ENCODE measurements at places on chromosomes 2 and 18.

GRCh38 chr2:230949966-230950873 lies 25.2 kb upstream of the GPR55 start:
- DNase-seq: no peak

DNA sequence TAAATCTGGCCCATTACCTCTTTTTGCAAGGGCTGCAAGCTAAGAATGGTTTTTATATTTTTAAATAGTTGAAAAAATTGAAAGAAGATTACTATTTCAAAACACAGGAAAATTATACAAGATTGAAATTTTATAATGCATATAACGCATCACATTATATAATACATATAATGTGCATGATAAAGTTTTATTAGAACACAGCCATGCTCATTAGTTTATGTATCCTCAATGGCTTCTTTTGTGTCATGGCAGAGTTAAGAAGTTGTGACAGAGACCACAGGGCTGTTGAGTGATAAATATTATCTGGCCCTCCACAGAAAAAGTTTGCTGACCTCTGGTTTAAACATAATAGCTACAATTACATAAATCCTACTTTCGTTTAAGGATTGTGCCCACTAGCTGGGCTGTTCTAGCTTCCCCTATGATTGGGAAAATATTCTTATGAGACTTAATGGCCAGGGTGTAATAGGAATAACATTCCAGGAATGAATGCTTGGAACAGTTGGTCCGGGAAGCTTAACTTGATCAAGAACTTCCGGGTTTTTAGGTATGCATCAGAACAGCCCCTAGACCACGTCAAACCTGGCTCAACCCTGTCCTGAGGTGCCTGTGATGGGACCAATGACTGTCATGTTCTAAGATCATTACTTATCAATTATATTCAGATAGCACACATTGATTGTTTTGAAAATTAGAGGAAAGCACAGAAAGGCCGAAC lies 98.7 kb upstream of the LPIN2 start:
- no peak for DNase-seq

DNA sequence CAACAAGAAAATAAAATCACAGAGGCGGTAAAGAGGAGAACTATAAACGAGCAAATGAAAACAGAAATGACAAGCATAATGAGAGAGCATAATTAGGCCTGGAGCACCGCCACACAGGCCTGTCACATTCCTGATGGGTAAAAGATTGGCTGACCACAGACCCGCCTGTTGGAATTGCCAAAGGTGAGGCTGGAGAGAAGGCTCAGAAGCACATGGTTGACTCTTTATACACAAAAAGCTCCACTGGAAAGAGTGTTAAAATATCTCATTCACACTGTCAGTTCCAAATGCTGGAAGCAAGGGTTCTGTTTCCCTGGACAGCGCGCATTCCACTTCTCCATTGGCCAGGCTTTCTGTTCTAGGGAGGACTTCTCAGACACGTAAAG lies 5.9 kb upstream of the LGALSL start:
- no peak for DNase-seq

DNA sequence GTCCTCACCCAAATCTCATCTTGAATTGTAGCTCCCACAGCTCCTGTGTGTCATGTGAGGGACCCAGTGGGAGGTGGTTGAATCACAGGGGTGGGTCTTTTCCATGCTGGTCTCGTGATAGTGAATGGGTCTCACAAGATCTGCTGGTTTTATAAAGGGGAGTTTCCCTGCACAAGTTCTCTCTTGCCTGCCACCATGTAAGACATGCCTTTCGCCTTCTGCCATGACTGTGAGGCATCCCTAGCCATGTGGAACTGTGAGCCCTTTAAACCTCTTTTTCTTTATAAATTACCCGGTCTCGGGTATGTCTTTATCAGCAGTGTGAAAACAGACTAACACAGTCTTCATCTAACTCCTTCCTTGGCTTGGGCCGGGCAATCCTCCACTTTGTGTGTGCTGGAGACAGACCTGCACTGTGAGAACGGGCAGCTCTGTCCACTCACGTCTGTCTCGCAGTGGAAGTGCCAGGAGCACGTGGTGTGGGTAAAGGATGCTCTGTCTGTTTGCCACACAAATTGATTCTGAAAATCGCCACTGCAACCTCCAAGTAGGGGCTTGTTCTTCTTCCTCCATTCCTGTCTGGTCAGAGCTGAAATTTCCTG lies 47.6 kb upstream of the OTOS start:
- DNase-seq: no peak

DNA sequence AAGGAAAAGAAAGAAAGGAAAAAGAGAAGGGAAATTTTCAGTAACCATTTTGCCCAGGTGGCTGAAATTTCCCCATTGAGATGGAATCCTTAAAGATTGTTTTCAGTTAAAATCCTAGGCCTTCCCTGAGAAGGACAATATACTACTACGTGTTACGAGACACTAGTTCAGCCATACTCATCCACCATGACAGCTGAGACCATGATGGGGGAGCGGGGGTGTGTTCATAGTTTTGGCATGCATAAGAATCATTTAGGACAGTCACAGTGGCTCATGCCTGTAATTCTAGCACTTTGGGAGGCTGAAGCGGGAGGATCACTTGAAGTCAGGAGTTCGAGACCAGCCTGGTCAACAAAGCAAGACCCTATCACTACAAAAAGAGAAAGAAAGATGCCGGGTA lies 28.0 kb downstream of the PLA2R1 start:
- no peak for DNase-seq

DNA sequence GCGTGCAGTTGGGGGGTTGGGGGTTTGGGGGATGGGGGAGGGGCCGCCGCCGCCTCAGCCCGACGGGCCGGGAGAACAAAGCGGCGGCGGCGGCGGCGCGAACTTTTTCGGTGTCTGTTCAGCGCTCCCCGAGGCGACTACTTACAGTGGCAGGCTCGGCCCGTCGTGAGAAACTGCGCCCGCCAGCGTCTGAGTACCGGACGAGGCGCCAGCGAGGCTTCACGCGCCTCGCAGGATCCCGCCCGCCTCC lies 172 bp downstream of the PRKD3 start:
- DNase-seq: no peak

- no peak for DNase-seq
These were observed 33.2 kb upstream of the EFHD1 start for GRCh38 chr2:232600053-232600773.

- peak; percentile 31 for DNase-seq
These were observed 89.0 kb upstream of the RBMS1 start for GRCh38 chr2:160582490-160583145.

DNA sequence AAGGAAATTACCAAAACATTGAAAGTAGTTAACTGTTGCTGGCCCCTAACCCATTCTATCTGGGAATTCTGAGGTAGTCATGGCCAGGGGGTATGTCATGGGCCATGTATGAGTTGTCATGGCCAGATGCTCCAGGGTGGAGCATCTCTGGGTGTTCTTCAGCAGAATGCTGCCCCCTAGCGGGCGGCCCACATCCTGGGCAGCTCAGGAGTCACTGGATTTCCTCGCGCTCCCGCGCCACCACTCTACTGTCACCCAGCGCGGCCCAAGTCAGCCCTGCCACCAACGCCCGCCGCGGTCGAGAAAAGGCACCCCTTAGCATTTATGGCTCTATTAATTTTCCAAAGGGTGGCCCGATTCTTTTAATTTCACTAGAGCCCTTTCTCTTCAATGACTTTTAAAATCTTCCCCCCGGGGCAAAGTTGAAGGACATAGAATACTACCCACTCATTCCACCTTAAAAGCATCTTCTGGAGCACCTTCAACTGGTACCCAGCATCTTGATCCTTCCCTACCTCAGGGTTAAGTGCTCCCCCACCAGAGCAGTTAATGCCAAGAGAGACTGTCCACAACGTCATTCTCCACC lies 41.6 kb downstream of the PKDCC start:
- DNase-seq: no peak

DNA sequence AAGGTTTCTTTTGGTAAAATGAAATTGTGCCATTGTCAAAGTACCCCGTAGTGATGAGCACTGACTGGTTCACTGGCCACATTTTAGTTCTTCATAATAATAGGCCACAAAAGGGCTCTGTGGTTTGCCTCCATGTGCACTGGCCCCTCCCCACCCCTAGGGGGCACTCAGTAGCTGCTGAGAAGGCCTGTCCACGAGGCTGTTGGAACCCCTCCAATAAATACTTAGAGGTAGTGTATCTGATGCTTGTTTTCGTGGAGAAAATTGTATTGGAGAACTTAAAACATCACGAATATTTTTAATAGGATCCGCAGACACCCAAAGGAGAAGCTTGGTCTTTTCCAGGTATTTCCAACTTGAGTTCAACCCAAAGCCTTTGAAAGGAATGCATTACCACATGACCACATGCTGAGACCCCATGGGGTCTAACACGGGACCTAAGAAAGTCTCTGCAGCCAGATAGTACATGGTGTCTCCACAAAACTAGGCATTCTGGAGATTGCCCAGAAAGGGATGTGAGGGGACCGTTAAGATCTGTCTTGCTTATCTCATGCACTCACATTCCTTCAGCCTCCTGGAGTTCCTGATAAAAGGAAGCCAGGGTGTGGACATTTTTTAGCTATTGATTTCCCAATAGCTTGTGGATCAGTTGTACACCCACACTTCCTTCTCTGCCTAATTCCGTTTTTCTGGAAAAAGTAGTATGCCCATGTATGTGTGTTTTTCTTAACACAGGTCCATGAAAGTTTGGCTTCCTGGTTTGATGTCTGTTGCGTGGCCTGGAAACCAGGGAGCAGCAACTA lies 28.5 kb upstream of the NOSTRIN start:
- DNase-seq: no peak

DNA sequence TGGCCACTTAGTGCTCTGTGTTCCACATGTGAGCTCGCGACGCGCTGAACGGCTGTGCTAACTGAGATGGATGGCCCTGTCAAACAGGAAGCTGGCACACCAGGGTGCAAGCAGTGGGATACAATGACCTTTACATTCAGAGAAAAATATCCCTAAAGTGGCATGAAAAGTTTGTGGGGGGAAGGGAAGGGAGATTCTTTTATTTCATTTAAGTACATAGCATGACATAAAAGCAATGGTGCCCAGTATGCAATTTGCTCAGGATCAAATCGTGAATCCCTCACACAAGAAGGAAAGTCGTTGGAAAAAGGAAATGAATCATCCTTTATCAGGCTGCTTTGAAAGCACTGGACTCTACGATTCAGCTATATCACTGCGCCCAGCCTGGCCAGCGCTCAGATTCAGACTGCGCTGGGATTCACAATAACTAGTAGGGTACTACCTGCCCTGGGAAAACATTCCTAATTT lies 26.0 kb downstream of the SATB2 start:
- no peak for DNase-seq

DNA sequence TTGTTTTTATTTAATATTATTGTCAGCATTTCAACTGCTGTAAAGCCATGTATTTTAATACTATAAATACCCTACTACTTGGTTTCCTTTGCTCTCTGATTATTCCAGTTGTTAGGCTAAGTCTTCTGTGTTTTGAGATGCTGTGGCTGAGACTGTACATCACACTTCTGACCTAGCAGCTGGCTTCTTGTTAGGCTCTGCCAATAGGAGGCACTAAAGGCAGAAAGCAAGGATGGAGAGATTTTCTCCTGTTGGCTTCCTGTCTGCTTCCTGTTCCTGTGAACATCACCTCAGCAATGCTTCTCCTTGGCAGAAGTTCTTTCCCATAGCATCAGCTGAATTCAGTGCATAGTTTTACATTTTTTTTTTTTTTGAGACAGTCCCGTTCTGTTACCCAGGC lies 68.3 kb upstream of the YPEL5 start:
- no peak for DNase-seq

- no peak for DNase-seq
These were observed 36.3 kb upstream of the SMAD7 start for GRCh38 chr18:48986851-48987761.

DNA sequence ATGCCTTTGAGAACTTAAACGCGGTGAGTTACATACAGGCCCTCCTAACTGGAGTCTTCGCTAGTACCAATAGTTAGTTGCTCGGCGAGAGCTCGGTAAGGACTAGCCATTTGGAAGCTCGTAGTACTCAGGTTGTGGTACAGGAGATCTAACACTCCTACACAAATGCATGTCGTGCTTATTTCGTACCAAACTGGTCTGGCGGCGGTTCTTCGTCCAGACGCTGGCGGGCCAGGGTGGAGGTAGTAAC lies 346 bp upstream of the VRK2 start:
- no peak for DNase-seq

- DNase-seq: no peak
These were observed 433.5 kb upstream of the LRATD1 start for GRCh38 chr2:14199040-14199439.

- no peak for DNase-seq
These were observed 28.5 kb downstream of the GALNT1 start for GRCh38 chr18:35610089-35610488.
